ENCODE measurements at places on chromosomes 5 and 9.

- DNase-seq = no peak
Measured at GRCh38 chr5:107958861-107959260, 288.1 kb upstream of the EFNA5 start.

GRCh38 chr5:134468921-134469400 lies 56.5 kb upstream of the JADE2 start:
- no peak for DNase-seq

GRCh38 chr5:135069016-135069770 lies 35.2 kb upstream of the PITX1 start:
- DNase-seq = no peak

GRCh38 chr5:111584651-111585050 lies 72.3 kb upstream of the STARD4 start:
- DNase-seq = no peak

- no peak for DNase-seq
Measured at GRCh38 chr5:76290321-76290757, 112.7 kb upstream of the IQGAP2 start.

- peak; percentile 15 for DNase-seq
Measured at GRCh38 chr5:65722575-65723403, 784 bp downstream of the NLN start.
